Choroid plexus epithelial cell (primary cell): ENCODE measurements at places on chromosomes 12 and 14.

- DNase-seq: no peak
Observed at GRCh38 chr12:110965574-110965973, 45.2 kb upstream of the MYL2 start.

DNA sequence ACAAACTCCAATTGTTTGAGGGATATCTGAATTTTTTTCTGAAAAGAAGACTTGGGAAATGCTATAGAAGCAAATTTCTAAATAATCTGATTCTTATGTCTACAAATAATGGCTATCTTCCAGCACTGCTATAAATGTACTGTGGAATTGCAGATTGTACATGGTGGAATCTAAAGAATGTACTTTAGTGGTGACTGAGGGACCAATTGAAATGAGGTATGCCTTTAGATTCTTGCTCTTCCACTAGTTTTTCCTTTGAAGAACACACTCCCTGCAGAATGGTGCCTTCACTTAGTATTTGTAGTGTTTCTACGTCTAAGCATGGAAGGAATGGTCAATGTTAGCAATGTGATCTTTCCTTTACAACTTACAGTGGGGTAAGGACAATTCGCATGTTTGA, 11.7 kb upstream of the PRB4 start:
- DNase-seq: peak; percentile 75

- DNase-seq: peak; percentile 85
Observed at GRCh38 chr14:73180385-73180805, 44.1 kb downstream of the PSEN1 start.

DNA sequence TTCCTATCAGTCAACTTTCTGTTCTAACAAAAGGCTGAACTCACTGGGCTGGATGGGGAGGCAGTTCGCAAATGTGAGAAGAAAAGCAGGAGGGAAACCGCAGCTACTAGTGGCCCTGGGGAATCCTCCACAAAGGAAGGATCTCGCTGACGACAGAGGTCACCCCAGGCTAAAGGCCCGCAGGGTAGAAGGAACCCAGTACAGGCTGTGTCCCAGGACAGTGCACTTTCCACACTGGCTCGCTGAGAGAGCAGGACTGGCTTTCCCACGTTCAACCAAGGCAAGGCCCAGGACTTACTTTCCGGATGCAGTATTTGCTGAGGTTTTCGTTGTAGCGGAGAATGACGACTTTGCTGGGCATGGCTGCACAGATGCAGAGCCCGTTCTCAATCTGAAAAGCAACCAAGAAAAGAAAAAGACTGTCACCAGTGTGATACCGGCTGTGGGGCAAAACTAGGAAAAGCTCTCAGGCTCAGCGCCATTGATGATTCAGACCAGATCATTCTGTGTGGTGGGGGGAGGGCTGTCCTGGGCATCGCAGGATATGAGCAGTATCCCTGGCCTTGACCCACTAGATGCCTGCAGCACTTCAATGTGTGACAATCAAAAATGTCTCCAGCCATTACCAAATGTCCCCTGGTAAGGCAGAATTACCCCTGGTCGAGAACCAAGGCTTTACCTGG, 36.3 kb downstream of the PRKAB1 start:
- DNase-seq: no peak

GRCh38 chr12:8609061-8609570, 3.5 kb downstream of the AICDA start:
- DNase-seq: peak; percentile 78

DNA sequence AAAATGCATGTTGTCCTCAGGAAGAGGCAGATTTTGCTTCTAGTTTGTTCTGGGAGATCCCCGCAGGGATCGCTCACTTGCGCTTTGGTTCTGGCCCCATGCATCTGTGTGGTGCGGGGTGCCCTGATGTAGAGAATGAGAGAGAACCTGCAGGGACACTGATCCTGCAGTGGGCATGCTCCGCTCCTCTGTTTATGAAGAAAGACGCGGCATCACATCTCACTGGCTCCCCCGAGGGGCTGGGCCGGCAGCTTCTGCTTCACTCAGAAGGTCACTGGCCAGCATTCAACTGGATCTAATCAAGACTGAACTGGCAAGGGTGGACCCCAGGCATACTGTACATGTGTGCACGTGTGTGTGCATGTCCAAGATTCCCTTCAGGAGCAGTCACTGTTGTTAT, 164.2 kb downstream of the CALM1 start:
- no peak for DNase-seq

- DNase-seq: peak; percentile 94
Observed at GRCh38 chr14:69879175-69880043, at the start of gene SMOC1. TSS of gene SMOC1 (plus strand) at chr14:69879416. CDS start at chr14:69879679, 263 bp downstream.

GRCh38 chr12:22880807-22881206, 255.8 kb downstream of the ETNK1 start:
- DNase-seq: no peak

GRCh38 chr14:70020352-70021170, 141.3 kb downstream of the SMOC1 start:
- DNase-seq: peak; percentile 47

GRCh38 chr14:52640137-52640536, 55.2 kb downstream of the ERO1A start:
- no peak for DNase-seq

GRCh38 chr12:58298803-58299202, 357.4 kb downstream of the ATP23 start:
- no peak for DNase-seq

DNA sequence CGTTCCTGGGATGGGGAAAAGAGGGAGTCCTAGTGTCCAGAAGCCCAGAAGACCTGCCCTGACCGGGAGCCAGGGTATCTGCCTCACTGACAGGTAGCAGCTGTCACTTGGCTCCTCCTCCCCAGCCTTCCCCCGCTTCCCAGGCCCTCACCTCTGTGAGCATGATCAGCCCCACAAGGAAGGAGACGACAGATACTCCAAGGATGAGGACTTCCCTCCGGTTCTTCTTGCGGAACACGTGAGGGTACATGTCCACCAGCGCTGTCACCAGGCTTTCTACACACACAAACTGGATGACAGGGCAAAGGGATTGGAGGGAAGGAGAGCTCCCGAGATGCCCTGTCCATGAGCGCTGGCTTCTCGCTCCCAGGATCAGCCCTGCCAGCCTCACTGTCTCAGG, 9.9 kb upstream of the SLC6A12 start:
- no peak for DNase-seq

DNA sequence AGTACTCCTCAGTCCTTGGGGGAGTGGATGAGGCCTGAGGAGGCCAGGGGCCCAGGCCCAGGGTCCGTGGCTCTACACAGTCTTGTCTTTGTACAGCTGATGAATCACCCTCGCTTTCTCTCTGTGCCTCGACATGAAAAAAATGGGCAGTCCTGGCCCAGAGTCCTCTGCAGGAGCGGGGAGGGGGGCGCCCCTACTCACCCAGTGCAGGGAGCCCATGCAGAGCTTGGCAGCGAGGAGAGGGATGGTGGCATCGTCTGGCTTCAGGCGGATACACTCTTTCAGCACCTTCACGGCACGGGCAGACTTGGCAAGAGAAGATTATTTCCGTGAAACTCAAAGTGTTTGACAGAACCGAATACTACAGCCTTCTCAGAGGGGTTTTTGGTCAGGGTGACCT, 159.3 kb downstream of the TTC7B start:
- no peak for DNase-seq

GRCh38 chr12:58346032-58346632, 404.8 kb downstream of the ATP23 start:
- DNase-seq: peak; percentile 64

DNA sequence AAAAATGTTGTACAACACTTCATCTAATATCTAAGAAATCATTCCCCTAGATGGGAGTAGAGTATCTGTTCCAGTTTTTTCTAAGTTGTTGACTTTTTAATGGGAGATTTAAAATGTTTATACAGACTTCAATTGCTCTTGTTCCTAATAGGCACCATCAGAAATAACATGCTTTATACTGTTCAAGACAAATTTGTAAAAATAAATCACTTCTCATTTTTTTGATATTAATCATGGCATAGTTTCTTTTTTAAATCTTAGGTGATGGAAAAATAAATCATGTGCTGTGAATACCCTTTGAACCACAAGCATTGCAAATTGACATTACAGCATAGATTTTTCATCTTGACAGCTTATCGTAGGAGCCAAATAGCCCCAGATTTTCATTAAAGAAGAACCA, 473.5 kb upstream of the MGAT4C start:
- peak; percentile 22 for DNase-seq

GRCh38 chr12:75558287-75558686, 46.9 kb upstream of the KRR1 start:
- no peak for DNase-seq

GRCh38 chr12:68932128-68932960, 627 bp downstream of the CPM start:
- peak; percentile 41 for DNase-seq

GRCh38 chr12:24049728-24050127, 100.3 kb upstream of the SOX5 start:
- peak; percentile 84 for DNase-seq

GRCh38 chr14:100374876-100375265, 51.7 kb downstream of the SLC25A47 start:
- peak; percentile 27 for DNase-seq

DNA sequence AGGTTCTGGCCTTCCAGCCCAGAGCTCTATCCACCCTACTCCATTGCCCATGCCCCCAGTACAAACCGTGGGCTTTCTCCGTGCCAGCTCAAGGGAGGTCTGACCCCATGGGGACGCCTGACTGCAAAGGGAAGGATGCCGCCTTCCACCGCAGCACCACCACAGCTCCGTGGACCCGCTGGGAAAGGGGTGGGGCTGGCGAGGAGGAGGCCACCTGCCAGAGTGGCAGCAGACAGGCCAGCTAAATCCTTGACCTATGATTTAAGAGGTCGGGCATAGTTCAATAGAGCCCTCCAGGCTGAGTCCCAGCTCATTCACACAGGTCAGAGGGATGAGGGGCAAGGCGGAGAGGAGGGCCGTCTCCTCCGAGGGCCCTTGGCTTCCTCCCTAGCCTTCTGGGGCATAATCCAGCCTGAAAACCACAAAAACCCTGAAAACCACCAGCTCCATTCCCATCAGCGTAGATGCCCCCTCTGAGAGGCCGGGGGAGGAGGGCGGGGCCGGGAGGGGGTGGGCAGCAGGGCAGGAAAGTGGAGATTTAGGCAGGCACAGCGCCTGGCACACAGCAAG, 14.9 kb upstream of the FIGNL2 start:
- no peak for DNase-seq

GRCh38 chr12:132077322-132078100, 66.6 kb downstream of the DDX51 start:
- no peak for DNase-seq

GRCh38 chr12:114676142-114676741, 7.7 kb downstream of the TBX3 start:
- DNase-seq: no peak

GRCh38 chr12:22670762-22671161, 45.8 kb downstream of the ETNK1 start:
- DNase-seq: peak; percentile 50

- DNase-seq: peak; percentile 4
Observed at GRCh38 chr14:34252227-34252626, 209.8 kb downstream of the SPTSSA start.

DNA sequence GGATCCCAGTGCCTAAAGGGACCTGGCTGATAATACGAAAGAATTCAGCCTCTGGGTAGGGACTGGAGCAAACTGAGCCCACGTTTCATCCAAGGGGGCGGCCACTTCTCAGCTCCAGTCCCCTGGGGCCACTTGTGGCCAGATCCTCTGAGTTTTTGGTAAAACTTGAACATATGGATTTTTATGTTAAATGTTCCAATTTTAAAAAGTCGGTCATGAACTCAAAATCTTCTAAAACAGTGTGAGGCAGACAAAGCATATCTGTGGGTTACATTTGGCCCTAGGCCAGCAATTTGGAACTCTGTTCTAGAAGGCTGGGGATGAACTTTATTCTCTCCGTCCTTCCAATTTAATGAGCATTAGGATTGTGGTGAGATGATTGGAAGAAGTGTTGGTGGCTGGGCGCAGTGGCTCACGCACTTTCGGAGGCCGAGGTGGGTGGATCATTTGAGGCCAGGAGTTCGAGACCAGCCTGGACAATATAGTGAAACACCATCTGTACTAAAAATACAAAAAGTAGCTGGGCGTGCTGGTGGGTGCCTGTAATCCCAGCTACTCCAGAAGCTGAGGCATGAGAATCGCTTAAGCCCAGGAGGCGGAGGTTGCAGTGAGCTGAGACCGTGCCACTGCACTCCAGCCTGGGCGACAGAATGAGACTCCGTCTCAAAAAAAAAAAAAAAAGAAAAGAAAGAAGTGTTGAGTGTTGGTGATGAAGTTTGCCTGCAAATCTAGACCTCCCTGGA, 3.0 kb upstream of the PPP1CC start:
- peak; percentile 52 for DNase-seq

DNA sequence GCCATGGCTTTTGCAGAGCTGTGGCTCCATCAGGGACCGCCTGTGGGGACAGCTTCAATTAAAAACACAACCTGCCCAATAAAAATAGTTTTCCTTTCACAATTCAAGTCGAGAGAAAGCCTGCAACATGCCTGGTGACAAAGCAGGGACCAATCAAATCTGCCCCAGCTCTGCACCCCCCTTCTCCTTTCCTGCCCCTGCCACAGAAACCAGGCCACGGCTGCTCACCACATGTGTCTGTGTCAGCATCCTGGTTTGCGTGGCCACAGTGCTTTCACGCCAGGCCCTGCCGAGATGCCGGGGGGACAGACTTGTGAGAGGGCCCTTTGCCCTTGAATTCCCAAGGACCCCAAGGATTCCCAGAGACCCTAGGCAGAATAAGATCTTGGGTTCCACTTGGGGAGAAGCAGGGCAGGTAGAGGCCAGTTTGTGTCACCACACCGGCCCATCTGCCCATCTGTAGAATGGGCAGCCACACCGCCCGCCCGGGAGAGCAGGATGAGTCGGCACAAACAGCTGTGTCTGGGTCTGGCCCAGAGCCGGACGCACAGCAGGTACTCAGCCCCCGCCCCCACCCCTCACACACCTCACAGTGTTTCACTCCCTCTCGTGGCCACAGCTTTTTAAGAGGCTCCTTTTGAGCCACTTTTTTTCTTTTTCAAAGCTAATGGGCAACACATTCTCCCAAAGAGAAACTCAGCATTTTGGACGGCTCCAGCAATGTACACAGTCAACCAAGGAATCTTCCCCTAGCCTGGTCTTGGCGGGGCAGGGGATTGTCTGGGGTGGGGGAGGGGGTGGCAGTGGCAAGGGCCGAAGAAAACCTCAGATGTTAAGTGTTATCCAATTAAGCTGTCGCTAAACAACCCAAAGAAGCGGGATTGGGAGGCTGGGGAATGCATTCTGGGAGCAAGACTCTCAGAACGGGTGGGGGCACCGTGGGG, 41.5 kb downstream of the BCL11B start:
- DNase-seq: no peak
